NCI-H774 (cell line): ENCODE measurements at places on chromosomes 4 and X.

- peak; percentile 73 for DNase-seq
Measured at GRCh38 chr4:81465406-81466340, 6.0 kb downstream of the RASGEF1B start.

- no peak for DNase-seq
Measured at GRCh38 chr4:36772154-36772516, 472.4 kb upstream of the NWD2 start.

- no peak for DNase-seq
Measured at GRCh38 chr4:40301603-40302002, 33.5 kb upstream of the CHRNA9 start.

DNA sequence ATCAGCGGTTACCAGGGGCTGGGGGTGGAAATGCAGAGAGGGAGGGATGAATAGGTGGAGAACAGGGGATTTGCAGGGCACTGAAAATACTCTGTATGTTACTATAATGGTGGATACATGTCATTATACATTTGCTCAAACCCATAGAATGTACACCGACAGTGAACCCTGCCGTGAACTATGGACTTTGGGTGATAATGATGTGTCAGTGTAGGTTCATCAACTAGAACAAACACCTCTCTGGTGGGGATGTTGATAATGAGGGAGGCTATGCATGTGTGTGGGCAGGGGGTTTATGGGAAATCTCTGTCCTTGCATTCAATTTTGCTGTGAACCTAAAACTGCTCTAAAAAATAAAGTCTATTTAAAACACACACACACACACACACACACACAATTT is 11.5 kb downstream of the HPSE start:
- no peak for DNase-seq

GRCh38 chr4:61067381-61067780 is 132.7 kb upstream of the ADGRL3 start:
- no peak for DNase-seq

GRCh38 chr4:86302251-86302650 is 57.6 kb downstream of the MAPK10 start:
- peak; percentile 76 for DNase-seq

- peak; percentile 46 for DNase-seq
Measured at GRCh38 chr4:118033148-118034052, 886 bp upstream of the NDST3 start.

- no peak for DNase-seq
Measured at GRCh38 chr4:163127621-163128020, 39.1 kb downstream of the NAF1 start.

DNA sequence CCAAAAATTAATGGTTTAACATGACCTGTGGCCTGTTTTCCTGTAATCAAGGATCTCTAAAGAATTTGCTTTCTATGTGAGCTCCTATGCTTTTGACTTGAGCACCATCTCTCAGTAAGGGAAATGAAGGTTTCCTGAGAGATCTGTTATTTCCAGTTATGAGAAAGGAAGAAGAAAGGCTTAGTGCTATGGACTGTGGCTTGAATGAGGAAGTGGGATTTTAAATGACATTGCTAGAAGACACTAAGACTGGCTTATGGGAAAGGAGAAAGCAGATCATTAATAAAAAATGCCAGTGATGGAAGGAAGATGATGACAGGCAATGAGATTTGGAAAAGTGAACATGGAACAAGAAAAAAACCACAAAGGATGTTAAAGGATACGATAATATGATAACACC is 285.4 kb downstream of the OPHN1 start:
- DNase-seq = no peak

DNA sequence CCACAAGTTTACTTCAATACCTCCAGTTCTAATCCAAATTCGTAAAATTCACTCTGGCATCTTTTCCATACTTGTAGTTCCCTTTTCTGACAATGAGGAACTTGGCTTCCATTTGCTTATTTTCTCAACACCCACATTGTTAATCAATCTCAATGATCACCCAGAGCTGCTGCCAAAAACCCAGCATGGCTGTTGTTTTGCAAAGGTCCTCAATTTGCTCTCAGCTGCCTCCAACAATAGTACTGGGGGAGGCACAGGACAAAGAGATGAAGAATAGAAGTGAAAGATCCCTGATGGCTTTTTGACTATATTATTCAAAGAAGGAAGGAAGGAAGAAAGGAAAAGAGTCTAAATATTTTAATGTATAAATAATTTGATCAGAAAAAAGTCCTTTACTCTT is 847.8 kb downstream of the RAPGEF2 start:
- no peak for DNase-seq

DNA sequence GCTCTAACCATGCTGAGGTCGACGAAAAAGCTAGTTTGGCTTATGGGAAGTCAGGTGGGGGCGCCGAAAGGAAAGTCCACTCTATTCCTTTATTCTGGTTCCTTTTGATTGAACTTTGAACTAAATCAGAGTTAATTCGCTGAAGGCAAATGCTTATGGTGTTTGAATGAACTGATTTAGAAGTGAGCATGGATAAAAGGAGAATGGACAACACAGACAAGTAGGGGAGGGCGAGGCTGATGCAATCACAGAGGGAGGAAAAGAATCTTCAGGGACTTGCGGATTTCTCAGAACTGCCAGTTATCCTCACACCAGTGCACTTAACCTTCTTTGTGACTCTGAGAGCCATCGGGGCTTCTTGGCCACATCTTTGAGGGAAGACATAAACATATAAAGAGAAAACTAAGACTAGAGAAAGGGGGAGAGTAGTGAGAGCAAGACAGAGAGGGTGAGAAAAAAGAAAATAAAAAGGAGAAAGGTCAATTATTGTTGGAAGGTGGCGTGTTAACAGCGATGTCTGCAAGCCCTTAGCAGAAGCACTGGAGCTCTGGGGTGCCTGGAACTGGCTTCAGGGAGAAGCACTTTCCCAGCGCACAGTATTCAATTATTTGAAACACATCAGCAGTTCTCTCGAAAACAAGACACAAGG is 79.6 kb upstream of the PLAC1 start:
- DNase-seq = no peak

- DNase-seq = no peak
Measured at GRCh38 chrX:29461039-29461438, 754.3 kb upstream of the MAGEB2 start.

- no peak for DNase-seq
Measured at GRCh38 chrX:15435836-15436619, 51.8 kb upstream of the VEGFD start.

- no peak for DNase-seq
Measured at GRCh38 chrX:130728208-130728607, 174.8 kb downstream of the ENOX2 start.

GRCh38 chr4:20839957-20840356 is 139.7 kb downstream of the PACRGL start:
- no peak for DNase-seq

GRCh38 chrX:17390419-17390850 is 15.4 kb downstream of the NHS start:
- no peak for DNase-seq

DNA sequence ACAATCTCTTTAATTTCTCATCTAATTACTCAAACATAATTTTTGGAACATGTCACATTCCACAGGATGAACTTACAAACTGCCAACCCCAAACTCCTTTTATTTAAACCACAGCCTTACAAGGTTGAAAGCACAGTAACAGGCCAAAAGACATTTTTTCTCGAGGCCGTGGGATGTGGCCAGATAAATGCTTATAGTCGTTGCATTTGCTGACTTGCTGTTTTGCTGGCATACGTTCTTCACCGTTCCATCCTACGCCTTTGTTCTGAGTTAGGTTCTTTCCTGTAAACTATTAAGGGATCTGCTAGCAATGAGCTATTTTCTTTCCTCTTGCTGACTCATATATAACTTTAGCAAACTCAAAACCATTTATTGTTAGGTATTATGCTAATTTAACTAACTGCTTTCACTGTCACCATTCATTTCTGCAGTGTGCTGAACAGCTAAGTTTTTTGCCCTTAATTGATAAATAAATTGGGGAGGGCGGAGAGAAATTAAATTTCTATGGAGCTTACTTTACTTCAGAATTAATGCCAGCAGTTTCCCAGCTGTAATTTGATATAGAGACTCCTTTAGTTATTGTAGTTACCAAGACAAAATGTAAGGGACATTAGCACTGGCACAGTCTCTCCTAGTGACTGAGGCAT is 135.1 kb upstream of the PACRGL start:
- no peak for DNase-seq

- no peak for DNase-seq
Measured at GRCh38 chr4:108359130-108359985, 190.6 kb upstream of the LEF1 start.

GRCh38 chrX:47576021-47576898 is 6.0 kb upstream of the TIMP1 start:
- DNase-seq = no peak

GRCh38 chrX:65702956-65703355 is 35.5 kb downstream of the MSN start:
- no peak for DNase-seq

- no peak for DNase-seq
Measured at GRCh38 chrX:44903107-44903506, 30.1 kb downstream of the KDM6A start.

GRCh38 chr4:166460769-166461550 is 587.9 kb downstream of the TLL1 start:
- no peak for DNase-seq

DNA sequence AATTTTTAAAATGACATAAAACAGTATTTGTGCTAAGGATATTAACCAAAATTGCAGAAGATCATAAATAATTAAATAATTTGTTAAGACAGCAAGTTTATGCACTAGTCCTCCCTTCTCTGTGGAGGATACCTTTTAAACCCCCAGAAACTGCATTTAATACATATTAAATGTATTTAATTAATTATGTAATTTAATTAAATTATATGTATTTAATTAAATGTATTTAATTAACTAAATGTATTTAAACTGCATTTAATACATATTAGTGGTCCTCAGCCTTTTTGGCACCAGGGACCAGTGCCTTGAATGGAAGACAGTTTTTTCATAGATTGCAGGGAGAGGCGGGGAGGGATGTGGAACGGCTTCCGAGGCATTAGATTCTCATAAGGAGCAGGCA is 404.6 kb downstream of the ARHGAP24 start:
- no peak for DNase-seq

DNA sequence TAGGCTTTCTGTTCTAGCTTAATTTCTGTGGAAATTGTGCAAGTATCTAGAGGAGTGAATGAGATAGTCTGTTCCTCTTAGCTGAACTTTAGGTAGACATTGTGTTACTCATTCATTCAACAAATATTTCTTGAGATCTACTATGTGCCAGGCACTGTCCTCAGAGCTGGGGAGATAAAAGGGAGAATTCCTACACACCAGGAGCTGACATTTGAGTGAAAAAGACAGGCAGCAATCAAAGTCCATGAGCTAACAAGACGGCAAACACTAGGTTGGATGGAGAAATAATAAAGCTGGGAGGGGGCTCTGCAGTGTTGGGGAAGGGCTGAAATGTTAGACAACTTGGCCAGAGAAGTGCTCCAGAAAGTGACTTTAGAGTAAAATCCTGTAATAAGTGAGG is 80.1 kb downstream of the MED28 start:
- DNase-seq = no peak

GRCh38 chrX:12986164-12986779 is 11.4 kb downstream of the TMSB4X start:
- DNase-seq = no peak

- no peak for DNase-seq
Measured at GRCh38 chr4:110898290-110898689, 275.4 kb upstream of the PITX2 start.

GRCh38 chrX:8233091-8233490 is 62.0 kb upstream of the VCX2 start:
- no peak for DNase-seq

- no peak for DNase-seq
Measured at GRCh38 chr4:169250796-169251195, 20.0 kb downstream of the SH3RF1 start.

DNA sequence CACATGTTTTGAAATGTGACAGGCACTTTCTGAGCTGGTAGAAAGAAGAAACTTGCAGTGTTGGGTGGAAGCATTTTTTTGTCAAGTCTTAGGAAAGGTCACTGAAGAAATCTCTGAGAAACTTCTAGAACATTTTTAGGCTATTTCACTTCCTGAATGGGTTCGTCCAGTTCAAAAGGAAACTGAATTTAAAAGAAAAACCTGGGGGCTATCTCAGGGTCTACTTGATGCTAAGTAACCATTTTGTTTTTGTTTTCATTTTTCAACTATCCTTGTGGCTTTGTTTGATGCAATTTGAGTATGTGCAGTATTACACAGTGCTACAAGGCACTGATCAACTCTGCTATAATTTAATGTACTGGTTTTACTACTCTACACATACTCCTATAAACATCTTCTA is 34.0 kb upstream of the AMOT start:
- no peak for DNase-seq

DNA sequence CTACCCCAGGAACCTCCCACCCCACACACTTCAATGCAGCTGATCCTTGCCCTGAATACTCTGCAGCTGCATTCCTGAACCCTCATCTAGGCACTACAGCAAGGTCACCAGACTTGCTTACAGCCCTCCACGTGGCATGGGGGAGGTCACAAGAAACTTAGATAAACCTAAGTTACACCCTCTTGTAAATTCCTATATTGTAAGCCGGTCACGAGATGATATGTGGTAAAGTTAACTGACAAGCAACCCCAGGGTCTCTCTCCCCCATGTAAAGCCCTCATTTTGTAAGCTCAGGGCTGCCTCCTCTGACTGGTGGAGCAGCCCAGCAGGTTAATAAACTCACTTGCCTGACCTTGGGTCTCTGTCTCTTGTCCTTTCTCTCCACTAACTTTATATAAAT is 570.7 kb downstream of the PCDH7 start:
- no peak for DNase-seq

GRCh38 chr4:98522062-98522461 is 136.3 kb downstream of the TSPAN5 start:
- no peak for DNase-seq

DNA sequence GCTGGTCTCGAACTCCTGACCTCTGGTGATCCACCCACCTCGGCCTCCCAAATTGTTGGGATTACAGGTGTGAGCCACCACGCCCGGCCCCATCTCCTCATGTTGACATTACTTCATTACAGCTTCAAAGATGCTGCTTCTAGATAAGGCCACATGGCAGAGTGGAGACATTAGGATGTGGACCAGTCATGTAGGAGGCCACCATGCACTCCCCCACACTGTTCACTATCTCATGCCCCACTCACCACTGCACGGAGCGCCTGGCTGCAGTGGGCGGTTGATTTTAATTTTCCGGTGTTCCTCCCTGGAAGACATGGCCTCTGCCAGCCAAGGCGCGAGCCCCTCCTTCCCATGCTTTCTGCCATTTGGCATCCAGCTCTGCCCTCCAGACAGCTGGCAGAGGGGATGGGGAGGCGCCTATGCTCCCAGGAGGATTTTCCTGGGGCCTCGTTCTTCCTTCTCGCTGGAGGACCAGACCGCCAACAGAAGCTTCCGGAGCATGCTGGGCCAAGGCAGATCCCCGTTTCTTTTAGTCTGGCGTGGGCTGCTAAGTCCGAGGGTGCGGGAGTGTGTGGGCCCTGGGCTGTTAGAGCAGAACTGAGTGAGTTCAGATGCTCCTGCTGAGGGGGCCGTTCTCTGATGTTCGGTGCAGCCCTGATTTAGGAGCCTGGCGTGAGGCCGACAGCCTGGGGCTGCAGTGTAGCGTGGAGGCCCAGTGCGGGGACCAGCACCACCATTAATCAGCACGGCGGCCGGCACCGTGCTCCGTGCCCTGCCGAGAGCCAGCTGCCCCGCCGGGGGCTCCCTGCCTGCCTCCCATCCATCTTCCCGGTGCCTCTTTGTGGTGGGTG is 93.1 kb downstream of the SORCS2 start:
- DNase-seq = no peak

- DNase-seq = no peak
Measured at GRCh38 chrX:101823236-101823635, 108.6 kb downstream of the ZMAT1 start.

- no peak for DNase-seq
Measured at GRCh38 chr4:125013891-125014290, 300.9 kb upstream of the FAT4 start.

- no peak for DNase-seq
Measured at GRCh38 chr4:41022116-41022515, 192.2 kb downstream of the APBB2 start.
